Stimulated activated CD4-positive, alpha-beta T cell treated with anti-CD3 and anti-CD28 coated beads, Interleukin-4, amount 100 ng/mL, for 24 hours (primary cell): ENCODE measurements at places on chromosomes 3 and 15.

DNA sequence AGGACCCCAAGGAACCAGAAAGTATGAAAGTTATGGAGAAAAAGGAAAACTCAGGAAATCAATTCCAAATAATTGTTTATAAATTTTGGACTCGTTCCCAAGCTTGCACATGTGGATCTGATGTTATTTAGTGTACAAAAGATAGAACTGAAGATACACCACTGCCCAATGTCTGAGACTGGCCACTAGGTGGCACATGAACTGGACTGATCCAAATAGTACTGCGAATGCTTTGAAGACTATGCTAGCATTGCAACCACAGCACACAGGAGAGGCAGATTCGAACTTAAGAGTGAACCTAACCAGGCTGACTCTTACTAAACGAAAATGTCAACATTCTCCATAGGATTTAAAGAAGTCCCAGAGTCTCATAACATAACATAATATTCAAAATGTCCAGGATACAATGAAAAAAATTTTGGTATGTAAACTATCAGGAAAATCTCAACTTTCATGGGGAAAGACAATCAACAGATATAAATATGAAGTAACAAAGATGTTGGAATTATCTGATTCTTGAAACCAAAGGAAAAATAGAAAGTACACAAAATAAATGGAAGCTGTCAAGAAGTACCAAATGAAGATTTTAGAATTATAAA is 596.7 kb downstream of the FGF12 start:
- DNase-seq, result no peak

- no peak for DNase-seq
These were observed 1298.6 kb downstream of the SI start for GRCh38 chr3:163779396-163780344.

DNA sequence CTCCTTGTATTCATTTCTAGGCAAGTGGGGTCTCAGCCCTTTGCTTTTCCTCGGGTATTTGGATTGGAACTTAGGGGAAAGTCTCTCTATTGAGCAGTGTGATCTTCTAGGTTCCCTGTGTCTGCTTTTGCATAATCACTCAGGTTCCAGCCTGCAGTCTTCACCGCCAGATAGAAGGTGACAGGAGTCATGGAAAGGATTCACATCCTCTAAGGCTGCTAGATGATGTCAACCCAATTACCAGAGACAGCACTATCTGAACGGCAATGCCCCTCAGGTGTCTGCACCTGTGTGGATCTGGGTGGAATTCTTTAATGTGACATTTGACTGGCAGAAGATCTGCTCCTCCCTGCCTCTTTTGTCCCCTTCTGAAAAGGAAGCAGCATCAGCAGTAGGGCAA is 177.7 kb downstream of the P3H2 start:
- DNase-seq, result no peak

DNA sequence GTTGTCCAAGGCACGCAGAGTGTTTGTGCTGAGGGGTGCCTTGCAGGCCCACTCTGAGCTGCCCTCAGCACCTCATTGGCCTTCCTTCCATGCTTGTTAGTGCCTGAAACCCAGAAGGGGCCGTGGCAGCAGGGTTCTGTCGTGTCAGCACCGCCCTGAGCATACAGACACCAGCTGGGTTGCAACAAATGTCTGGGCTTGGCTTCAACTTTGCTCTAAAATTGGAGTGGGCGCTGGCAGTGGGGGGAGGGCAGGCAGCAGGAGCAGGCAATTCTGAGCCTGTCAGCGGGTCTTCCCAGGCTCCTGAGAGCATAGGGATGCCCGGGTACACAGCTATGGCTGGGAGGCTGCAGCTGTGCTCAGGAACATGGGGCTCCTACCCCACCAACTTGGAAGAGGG is 464.3 kb downstream of the EPHA3 start:
- DNase-seq, result no peak

DNA sequence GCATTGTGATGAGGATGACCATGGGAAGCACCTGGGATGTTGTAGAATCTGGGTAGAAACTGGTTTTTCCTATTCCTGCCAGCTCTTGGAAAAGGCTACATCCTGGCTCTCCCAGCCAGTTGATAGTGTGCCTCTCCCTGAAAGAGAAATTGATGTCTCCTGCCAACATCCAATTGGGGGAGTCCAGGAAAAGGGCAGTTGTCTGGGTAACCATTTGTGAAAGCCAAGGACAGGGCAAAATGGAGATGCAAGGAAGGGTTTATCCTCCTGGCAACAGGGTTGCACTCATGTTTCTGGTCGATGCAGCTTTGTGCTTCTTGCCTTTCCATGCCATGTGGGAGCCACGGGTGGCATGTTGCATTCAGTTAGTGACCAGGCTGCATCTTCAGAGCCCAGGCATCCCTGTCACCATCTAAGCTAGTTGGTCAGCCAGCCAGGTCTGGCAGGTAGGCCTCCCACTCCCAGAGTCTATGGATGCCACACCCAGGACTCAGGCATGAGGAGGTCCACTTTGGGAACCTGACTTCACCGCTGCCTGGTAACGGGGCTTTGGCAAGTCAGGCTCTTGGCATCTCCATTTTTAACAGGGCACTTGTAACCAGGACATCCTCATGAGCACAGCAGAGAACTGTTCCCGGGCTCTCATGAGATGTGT is 153.5 kb downstream of the DNAJB8 start:
- DNase-seq, result no peak

DNA sequence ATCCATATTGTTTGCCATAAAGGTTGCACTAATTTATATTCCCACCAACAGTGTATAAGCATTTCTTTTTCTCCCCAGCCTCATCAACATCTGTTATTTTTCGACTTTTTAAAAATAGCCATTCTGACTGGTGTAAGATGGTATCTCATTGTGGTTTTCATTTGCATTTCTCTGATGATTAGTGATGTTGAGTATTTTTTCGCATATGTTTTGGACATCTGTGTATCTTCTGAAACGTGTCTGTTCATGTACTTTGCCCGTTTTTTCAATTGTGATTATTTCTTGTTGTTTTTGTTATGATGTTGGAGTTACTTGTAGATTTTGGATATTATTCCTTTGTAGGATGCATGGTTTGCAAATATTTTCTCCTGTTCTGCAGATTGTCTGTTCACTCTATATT is 46.5 kb downstream of the TP63 start:
- no peak for DNase-seq

DNA sequence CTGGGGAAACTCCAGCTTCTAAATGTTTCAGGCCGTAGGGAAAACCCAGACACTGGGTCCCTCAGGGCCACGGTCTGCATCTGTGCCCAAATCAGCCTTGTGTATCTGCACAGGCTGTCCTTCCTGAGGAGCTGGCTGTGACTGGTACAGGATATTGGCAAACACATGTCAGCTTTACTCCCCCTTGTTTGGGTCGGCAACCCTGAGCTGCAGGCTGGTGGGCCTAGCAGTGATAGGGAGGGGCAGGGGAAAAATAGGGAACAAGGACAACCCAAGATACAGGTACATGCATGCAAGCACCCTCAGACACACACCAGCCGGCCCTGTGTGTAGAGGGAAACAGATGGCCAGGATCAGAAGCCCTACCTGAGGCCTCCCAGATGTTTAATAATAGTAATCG is 28.7 kb upstream of the HCN4 start:
- no peak for DNase-seq

DNA sequence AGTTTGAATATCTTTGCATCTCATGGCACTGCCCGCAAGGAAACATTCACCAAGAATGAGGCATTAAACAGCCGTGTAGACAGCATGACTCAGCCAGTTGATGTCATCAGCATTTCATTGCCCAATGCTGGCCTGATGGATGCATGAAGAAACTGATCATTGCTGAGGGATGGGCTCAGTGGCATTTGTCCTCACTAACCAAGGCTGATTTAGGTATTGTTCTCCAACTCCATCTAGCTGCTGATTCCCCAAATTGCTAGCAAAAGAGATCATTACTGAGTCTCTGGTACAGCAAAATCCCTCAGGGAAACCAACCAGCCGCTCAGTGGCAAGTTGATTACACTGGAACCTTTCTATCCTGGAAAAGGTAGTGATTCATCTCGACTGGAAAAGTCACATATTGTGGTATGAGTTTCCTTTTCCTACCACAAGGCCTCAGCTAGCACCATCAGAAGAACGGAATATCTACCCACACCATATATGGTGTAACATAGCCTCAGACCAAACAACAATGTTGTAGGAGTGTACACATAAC is 186.5 kb upstream of the GAP43 start:
- DNase-seq, result no peak

- no peak for DNase-seq
These were observed 16.9 kb downstream of the ANPEP start for GRCh38 chr15:89797678-89798201.

DNA sequence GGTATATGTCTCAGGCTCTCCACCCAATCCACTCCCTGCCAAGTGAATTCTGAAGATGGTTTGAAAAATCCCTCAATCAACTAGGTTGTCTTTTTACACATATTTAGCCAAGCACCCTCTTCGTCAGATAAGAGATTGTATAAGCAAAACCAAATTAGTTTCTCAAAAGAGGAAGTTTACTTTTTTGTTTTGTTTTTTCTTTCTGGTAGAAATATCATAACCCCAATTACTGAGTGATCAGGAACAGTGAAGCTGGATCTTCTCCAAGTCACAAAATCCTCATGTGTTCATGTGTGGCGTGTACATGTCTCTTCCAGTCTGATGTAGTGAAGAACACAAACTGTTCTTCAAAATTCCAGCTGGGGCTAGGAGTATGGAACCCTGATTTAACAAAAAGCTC is 180.6 kb downstream of the FOXP1 start:
- no peak for DNase-seq

DNA sequence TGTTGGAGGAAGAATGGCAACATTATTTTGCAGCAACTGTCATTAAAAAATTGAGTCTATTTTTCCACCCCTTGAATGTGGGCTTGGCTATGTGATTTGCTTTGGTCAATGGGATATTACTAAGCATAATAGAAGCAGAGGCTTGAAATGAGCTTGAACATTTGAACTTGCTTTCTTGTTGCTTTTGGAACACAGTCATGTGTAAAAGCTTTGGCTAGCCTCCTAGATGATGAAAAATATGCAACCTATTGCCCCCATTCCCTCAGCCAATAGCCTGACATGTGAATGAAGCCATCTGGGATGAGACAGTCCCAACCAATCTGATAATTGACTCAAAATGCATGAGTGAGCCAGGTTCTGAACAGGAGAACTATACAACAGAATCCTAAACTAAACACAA is 78.4 kb downstream of the PLSCR2 start:
- no peak for DNase-seq

GRCh38 chr3:27079427-27080257 is 289.5 kb downstream of the NEK10 start:
- no peak for DNase-seq

- DNase-seq, result no peak
These were observed 891 bp upstream of the NR1D2 start for GRCh38 chr3:23944007-23944783.

DNA sequence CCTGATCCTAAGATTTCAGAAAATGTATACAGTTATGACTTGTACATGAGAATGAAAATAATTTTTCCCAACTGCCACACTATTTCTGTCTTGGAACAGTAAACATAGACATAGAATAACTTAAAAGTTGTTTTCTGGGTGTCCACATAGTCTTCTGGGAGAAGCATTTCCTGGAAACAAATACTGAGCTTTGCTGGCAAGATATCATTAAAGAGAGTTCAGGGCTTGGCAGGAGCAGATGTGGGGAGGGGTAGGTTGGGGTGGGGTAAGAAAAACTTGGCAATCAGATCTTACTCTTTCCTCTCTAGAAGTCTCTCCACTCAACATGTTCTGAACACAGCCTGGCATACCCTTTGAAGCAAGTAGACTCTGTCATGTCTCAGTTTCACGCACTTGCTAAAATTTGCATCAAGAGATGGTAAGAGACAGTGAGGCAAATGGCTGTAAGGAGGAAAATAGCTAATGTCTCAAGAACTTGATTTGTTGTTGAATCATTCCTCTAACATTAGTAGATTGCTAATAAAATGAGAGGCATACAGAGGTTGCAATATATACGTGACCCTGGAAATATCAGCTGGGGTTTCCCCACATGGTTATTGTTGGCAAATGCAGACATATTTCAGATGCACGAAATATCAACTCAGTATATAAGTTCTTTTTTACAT is 27.3 kb upstream of the ABI3BP start:
- no peak for DNase-seq

DNA sequence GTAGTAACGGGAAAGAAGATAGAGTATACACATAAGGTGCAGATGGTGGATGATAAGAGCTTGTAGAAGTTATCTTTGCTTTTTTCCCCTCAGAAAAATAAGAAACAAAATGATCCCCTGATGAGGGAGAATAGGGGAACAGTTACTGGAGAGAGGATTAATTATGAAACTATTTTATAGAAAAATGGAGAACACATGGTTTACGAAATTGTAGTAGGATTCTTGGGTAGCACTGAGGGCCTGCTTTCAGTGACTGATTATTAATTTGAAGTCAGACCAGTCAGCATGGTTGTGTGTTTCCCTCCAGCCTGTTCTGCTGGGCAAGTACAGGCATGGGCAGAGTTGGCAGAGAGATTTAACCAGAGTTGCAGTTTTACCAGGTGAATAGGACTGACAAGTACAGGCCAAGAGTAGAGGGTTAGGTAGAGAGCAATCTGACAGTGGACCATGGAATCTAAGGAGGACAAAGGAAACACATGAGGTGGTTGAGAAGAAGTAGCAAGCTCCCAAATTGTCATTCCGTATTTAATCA is 5.9 kb downstream of the SLC49A4 start:
- DNase-seq, result no peak

DNA sequence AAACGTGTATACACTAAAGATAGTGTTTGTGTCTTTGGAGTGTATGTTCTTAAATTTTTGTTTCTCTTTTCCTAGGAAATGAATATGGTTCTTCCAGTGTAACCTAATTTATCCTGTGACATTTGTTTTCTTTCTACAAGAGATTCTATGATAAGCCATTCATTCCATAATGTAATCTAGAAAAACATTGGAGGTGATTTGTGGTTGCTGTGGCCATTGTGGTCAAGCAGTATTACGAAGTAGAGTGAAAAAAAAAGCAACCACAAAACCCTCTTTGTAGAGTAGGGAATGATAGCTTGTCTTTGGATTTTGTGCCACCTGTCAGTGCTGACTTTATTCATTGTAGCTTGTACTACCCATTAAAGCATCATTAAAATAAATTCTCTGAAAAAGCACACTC is 1209.6 kb downstream of the ZPLD1 start:
- DNase-seq, result no peak
